ENCODE measurements at places on chromosomes 4 and X.

DNA sequence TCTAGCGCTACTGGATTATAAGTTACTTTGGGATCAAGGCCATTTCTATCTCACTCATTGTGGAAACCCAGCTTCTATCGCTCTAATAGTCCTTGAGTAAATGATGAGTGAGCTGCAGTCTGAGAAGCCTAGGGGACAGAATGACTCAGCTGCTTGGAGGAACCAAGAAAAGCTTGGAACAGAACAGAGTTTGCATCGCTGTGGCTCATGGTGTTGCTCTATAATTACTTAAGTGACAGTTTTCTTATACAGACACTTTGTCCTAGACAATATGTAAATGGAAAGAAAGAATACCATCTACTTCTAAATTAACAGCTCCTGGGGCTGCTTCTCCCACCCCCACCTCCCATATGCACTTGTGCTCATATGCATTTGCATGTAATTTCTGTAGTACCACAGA is 156.9 kb downstream of the SLIT2 start:
- no peak for DNase-seq

GRCh38 chrX:69282893-69283690 is 117.8 kb upstream of the PJA1 start:
- DNase-seq = no peak

DNA sequence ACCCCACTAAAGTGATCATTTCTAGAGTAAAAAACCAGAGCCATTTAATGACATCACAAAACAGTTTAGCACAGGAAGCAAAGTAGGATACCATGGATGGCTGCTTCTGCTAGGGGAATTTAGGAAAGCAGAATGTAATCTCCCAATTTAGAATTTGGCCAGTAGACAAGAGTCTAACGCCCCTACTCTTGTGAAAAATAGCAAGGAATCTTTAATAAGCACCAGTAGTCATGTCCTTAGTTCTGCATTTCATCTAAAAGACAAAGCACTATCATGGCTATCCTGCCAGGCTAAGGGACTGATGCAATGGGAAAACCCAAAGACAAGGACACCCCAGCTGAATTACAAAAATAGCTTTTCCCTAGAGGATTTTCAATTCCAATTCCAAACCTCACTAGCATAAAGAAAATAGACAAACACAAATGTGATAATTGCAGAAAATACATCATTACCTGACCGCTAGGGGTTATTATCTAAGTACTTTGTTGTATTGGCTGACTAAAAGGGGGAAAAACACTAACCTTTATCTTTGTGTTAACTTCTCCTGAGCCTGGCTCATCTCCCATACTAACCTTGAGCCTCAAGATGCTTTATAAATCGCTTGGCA is 2.6 kb upstream of the AMMECR1 start:
- no peak for DNase-seq

DNA sequence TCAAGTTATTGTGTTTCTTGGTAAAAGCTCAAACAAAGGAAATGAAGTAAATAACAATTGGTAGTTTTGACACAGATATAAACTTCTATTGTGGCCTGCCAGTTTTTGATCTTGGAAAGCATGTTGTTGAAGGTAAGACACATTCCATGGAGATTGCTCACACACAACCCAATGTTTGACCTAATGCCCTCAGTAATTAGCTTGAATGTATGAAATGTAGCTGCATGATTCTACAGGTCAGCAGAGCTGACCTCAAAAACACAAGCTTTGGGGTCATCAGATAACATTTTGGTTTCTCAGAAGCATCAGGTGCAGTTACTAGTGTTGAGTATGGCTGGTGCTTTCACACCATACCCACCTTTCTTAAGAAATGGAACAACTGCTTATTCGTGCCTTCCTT is 16.5 kb downstream of the GPR173 start:
- no peak for DNase-seq

DNA sequence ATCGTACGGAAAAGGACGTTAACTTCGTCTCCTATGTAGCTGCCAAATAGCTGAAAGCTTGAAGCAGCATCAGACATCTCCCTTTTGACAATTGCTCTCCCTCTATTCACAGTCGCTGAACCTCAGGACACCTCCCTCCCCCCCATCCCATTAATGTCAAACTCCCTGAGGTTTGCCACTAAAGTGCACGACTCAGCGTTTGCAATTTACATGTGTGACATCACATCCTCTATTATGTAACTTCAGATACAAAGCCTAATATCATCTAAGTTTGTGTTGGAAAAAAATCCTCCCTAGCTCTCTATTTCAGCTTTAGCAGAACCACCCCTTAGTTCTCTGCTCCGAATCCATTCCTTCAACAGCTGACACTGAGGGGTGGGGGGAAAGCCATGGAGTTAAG is 5.5 kb upstream of the NR3C2 start:
- no peak for DNase-seq

DNA sequence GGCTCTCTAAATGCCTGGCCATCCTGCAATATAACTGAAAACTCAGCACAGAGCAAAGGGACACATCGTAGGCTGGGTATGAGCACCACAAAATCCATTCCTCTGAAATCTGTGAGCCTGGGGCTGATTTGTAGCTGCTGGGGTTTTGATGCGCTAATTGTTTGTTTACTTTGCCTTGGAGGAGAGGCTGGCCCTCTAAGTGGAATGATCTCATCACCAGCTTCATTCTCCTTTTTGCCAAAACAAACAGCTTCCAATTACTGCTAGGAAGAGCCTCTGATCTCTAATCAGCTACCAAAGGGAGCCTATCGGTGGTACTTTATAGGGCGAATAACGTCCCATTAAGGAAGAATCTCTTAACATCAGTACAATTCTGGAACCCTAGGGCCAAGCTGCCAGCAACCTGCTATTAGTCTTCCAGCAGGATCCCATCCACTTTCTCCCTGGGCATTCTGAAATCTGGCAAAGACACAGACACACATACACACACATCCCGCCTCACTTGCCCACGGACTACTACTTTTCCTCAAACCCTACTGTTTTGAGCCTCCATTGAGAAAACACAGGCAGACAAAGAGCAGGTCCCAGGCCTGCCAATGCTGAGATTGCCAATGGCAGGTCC is 5.8 kb downstream of the ANOS1 start:
- peak; percentile 44 for DNase-seq

DNA sequence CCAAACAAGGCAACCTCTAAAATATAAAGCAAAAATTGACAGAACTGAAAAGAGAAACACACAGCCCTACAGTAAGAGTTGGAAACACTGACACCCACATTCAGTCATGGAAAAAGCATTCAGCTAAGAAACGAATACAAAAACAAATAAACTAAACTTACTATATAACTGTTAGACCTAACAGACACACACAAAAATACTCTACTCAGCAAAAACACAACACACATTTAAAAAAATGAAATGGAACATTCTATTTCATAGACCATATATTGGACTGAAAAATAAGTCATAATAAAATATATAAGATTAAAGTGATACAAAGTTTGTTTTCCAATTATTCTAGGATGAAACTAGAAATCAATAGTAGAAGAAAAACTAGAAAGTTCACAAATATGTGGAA is 488.8 kb upstream of the POU3F4 start:
- DNase-seq = no peak

- DNase-seq = no peak
These were observed 158.6 kb downstream of the TRAM1L1 start for GRCh38 chr4:116926631-116927295.

GRCh38 chr4:165331359-165331758 is 3.9 kb downstream of the MSMO1 start:
- no peak for DNase-seq

GRCh38 chr4:159010563-159011260 is 92.2 kb upstream of the RAPGEF2 start:
- DNase-seq = peak; percentile 23

DNA sequence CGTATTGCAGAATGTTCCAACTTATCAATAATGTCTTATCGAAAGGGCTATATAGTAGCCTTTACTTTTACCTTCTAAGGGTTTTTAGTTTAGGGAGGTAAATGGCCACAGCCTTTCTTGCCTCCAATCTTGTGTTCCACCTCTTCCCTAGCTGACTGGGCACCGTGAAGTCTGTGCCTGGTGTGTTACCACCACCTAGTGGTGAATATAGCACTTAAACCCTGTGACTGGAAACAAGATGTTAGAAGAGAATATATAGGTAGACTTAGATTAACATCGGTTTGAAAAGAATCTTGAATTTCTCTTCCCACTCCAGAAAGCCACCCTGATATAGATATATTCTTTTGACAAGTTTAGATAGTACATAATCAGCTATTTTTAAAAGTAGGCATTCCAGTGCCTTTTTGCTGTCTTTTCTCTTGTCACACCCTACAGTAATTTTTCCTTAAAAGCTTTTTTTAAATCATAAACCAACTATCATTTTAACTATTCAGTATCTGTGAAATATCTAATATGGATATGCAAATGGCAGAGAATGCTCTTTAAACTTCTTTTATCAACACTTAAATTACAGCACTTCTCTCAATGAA is 27.8 kb upstream of the ADH7 start:
- peak; percentile 8 for DNase-seq

- DNase-seq = no peak
These were observed 75.6 kb upstream of the DYNLT3 start for GRCh38 chrX:37922928-37923327.

- no peak for DNase-seq
These were observed 7.1 kb downstream of the CPZ start for GRCh38 chr4:8599657-8600056.
